ENCODE measurements at places on chromosomes 6 and 20. TPM values are rescaled to one million over a fixed set of nuclear protein-coding genes. Genes with fewer than 3 reads are reported as not detected.

DNA sequence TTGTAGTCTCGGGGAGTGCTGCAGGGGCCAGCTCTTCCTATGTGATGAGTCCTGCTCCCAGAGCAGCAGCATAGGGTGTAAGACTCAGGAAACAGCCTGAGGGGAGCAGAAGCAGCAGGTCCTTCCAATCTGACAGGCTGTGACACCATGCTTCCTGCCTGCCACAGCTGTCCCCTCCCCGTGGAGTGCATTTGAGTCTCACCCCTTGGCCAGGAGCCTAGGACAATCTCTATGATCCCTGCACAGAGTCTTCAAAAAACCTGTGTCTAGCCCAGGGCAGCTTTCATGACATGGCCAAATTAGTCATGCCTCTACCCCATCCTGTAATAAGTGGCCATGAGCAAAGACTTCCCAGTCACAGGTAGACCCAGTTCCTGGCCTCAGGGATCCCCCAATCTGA is 23.1 kb upstream of the LRFN2 start:
- DNase-seq = no peak

DNA sequence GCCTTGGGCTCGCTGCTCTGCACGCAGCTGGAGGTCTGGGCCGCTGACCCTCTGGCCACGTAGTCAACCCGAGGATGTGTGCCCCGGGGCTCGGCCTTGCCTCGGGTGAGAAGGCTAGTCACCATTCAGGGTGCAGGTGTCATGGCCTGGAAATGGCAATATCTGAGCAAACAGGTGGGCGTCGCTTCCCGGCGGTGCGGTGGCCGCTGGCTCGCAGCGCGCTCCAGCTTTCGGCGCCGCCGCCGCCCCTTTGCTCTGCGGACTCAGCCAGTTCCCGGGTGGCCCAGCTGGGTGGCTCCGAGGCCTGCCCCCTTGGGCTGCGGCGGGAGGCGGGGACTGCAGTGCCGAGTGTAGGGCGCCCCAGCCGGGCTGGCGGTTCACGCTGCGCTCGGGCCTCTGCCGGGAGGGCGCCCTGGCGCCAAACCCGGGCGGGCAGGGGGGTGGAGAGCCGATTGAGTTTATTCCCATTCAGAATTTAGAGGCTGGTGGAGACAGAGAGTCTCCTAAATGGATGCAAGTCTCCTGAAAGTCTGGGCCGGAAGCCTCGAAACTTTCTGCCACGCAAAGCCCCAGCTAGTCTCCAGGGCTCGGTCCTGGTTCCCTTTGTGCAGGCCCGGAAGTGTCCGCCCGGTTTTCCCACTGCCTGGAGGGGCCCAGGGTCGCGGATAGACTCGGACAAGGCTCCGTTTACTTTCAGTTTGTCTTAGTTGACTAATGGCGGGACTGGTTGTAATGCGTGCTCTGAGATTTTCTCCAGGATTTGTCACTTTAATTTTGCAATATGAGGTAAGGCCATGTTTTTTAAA is 11.3 kb upstream of the TFAP2A start:
- DNase-seq = peak; percentile 80

TFAP2C gene
- total RNA-seq = not detected

- no peak for DNase-seq
Observed at GRCh38 chr6:153092082-153093013, 38.7 kb downstream of the RGS17 start.

GRCh38 chr6:16438718-16439591 is 200.6 kb downstream of the GMPR start:
- DNase-seq = no peak

DNA sequence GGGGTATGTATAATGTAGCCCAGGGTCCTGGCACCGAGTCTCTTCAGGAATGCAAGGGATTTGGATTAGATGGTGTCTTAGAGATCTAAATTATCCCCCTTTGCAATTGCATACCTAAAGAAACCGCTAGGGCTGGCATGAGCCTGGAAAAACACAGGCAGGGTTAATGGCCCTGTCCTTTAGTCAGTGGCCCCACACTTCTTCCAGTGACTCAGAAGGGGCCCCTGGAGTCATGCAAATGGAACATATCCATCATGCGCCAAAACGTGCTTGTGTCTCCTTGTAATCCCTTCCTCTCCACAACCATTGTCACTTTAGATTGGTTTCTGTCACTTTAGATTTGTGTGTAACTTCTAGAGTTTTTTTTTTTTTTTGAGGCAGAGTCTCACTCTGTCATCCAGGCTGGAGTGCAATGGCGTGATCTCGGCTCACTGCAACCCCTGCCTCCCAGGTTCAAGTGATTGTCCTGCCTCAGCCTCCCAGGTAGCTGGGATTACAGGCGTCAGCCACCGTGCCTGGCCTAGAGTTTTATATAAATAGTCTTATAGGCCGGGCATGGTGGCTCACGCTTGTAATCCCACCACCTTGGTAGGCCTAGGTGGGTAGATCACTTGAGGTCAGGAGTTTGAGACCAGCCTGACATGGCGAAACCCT is 8.7 kb upstream of the MYBL2 start:
- no peak for DNase-seq

- DNase-seq = no peak
Observed at GRCh38 chr6:125157280-125157679, 3.7 kb downstream of the TPD52L1 start.

DNA sequence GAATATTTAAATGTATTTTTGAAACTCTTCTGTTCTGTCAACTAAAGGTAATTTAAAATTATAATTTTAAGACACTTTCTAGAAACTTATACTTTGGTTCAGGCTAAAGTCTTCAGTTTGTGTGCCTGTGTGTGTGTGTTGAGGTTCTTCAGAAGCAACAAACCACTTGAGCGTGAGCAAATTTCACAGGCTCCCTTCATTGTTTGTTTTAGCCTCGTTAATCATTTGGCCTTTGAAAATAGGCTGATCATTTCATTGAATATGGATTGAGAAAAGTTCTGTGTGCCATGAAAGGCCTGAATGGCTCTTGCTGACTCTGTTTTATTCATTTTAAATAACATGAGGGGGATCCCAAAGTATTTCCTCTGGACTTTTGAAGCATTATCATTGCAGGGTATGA is 420.1 kb downstream of the CDKAL1 start:
- no peak for DNase-seq

TMEM244 gene
- not detected for total RNA-seq

TBC1D22B gene
- 16.3 TPM for total RNA-seq

- no peak for DNase-seq
Observed at GRCh38 chr6:31490115-31490873, 7.7 kb upstream of the MICB start.

ID4 gene
- total RNA-seq = 23.7 TPM

CNR1 gene
- 12.8 TPM for total RNA-seq

TLDC2 gene
- total RNA-seq = not detected

DNA sequence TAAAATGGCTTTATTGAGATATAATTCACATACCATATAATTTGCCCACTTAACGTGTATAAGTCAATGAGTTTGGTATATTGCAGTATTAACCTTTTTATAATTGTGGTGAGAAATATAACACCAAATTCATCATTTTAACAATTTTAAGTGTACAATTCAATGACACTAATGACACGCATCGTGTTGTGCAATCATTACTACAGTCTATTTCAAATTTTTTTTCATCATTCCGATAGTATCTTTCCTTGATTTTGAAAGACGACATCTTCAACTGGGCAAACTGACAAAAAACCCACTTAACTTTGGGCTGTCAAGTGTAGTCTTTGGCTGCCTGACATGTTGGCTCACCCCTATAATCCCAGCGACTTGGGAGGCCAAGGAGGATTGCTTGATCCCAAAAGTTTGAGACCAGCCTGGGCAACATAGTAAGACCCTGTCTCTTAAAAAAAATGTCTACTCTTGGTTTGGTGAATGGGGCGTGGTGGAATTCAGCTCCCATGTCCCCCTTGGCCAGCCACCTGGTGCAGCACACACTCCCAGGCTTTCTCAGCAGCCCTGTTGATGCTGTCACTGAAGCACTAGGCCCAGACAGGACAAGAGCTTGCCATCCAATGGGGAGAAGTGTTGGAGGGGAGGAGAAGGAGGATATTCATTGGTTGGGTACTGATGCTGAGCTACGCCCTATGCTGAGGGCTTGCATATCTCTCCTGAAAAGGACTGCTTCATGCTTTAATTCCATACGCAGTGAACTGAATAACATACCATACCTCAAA is 150.5 kb downstream of the CD83 start:
- DNase-seq = no peak

- peak; percentile 22 for DNase-seq
Observed at GRCh38 chr6:89559487-89559886, 79.1 kb downstream of the LYRM2 start.

DNA sequence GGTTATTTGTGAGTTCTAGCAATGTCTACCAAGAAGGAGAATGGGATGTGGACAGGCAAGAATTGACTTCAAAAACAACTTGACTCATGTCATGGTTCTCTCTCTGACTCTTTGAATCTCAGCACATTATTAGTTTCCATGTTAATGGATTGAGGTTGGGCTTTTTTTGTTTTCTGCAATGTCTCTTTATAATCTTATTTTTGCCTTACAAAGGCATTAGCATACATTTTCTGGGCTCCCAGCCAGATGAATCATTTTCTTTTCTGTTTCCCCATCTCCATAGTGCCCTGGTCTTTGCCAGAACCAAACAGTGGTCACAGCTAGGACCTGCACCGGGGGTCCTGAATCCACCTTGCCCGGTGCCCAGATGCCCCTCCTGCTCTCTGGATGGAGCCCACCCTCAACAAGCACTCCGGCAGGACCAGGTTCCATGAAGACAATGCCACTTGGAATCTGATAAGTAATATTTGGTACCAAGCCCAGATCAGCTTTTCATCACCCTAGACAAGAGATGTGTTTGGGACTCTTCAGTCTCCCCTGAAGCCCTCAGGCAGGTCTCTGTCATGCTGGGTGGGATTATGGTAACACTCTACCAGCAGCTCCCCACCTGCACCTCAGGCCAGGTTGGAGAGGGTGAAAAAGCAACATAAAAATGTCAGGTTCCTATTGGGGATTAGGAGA is 266.7 kb upstream of the SULF2 start:
- DNase-seq = peak; percentile 88

DNA sequence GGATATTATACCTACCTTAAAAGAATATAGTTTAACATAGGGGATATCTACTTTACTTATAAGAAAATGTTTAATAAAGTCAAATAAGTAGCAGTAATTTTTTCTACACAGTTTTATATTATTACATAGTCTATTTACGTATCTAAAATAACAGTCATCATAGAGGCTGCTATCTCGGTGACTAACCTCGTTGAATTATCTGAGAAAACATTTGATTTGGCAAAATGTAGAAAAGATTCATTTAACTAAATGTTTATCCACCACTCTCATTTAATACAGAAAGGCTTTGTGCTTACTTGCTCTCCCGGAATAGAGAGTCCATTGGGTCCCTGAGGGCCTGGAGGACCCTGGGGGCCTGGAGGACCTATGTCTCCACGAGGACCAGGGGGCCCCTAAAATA is 103.6 kb downstream of the COL12A1 start:
- DNase-seq = no peak

DNA sequence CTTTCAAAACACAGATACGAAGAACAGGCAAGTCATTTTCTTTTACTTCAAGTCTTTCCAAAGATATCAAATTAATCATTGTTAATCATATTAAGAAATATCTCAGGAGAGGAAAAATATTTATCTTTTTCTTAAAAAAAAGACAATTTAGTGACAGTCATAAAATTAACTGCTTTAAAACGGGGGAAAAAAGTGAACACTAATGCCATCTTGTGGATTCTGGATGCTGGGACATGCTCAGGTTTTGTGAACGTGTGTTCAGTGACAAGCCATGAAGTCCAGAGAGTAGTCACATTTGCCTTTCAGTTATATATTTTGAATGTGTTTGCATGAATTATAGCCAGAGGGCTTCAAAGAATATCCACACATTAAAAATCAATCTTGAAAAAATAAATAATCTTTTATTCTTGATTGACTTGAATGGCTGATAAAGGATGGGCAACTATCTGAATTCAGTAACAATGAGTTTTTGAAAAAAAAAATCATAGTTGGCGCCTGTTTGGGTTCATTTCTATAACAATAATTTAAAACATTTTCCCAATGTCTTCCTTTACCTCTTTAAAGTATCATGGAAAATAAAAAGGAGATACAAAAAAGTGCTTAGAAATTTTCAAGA is 74.7 kb upstream of the NOX3 start:
- peak; percentile 68 for DNase-seq

DNA sequence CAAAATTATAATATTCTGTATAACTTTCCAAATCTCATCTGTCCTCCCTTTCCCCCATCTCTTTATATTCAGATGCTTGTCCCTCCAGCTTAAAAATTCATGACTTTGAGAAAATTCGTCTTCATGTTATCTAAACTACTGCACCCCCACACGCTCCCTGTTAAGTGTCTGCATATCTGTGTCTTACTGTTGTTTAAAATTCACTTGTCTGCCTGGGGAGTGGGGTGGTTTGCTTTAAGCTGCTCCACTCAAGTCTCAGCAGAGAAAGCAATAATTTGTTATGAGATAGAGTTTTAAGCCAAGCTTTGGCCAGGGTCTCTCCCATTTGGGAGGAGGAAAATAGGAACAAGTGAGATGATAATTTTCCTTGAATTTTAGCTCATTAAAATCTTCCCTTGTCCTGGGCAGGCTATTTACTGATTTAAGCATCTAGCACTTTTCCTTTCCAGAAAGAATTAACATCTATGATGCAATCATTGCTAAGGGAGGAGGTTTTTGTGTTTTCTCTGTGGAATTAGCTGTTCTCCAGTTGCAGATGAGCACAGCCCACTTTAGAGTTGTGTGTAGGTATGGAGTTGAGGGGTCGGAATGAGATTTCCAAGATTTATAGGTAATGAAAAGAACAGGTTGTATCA is 36.8 kb downstream of the MTHFD1L start:
- no peak for DNase-seq

DNA sequence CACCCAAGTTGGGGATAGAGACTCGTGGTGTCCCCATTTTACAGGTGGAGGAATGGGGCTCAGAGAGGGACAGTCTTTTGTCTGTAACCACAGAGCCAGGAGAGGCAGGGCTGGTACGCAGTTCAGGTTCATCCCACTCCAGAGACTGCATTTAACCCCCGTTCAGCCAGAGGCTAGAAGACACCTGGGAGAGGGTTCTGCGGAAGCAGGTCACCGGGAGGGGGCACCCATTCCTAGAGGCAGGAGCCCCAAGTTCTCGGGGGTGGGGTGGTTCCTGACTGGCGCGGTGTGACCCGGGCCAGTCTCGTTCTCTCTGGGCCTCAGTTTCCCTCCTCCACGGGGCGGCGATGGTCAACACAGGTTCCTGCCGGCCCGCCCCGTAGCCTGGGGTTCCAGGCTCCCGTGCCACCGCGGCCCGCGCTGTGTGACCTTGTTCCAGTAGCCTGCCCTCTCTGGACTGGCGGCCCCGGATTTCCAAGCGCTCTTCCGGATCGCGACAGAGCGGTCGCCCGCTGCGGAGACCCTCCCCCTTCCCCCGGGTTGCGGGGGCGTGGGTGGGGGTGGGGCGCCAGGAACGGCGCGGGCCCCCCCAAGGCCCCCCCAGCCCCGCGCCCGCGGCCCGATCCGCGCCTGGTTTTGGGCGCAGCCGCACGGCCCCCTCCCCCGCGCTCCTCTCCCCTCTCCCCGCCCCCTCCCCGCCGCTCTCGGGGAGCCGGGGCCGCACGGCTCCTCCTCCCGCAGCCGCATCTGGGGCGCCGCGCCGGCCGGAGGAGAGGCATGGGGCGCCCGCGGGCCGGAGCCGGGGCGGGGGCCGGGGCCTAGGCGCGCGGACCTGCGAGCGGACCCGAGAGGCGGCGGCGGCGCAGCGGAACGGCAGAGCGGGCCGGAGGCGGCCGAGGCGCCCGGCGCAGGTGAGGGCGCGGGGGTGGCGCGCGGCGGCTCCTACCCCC is at the start of gene DLGAP4:
DLGAP4 (plus strand) TSS at position 738 of the 950 bp plus-strand sequence. CDS start 125,379 bp downstream, outside the sequence.
- peak; percentile 17 for DNase-seq

- DNase-seq = peak; percentile 71
Observed at GRCh38 chr6:24451581-24452388, 37.6 kb downstream of the GPLD1 start.

VSX1 gene
- total RNA-seq = not detected

DEFB124 gene
- total RNA-seq = not detected

All from stomach (tissue), 19 donors.